ENCODE measurements at places on chromosomes 16 and 17.

GRCh38 chr17:62187681-62188080 lies 122.6 kb upstream of the MED13 start:
- DNase-seq = no peak

DNA sequence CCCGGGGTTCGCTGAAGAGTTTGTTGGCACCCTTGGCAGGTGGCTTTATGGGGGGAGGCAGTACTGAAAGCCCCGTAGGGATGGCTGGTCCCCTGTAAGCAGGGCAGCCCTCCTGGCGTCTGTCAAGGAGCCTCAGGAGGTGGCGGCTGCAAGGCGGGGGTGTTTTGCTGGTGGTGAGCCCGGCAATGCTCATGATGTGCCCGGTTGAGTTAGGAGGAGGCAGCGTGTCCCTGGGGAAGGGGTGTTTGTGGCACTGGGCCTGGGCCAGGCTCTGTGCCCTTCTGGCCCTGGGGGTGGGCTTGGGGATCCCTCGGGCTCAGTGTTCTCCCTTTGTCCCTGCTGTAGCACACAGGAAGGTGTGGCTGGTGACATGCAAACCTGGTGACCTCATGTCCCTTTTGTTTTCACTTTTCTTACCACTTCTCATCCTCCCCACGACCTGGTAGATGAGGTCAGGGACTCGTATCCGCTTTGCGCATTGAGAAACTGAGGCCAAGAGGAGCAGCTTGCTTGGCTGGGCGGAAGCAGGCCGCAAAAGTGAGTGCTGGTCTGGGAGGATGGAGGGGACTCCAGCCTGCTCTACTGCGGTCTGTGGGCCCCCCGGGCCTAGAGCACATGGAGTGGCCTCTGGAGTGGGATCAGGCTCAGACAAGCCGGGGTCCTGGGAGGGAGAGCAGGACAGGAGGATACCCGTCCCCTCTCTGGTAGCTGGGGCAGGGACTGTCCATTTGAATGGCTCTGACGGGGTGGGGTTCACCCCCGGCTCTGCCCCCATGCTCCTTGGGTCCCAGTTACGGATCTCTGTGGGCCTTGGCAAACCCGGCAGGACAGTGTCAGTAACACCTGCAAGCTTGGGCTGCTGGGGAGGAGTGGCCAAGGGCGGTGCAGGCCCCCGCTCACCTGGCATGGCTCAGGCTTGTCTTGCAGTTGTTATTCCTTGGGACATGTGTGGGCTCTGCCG lies 2.2 kb downstream of the SNN start:
- DNase-seq = no peak

- DNase-seq = no peak
These were observed 1.6 kb downstream of the RIPOR1 start for GRCh38 chr16:67530013-67530939.

DNA sequence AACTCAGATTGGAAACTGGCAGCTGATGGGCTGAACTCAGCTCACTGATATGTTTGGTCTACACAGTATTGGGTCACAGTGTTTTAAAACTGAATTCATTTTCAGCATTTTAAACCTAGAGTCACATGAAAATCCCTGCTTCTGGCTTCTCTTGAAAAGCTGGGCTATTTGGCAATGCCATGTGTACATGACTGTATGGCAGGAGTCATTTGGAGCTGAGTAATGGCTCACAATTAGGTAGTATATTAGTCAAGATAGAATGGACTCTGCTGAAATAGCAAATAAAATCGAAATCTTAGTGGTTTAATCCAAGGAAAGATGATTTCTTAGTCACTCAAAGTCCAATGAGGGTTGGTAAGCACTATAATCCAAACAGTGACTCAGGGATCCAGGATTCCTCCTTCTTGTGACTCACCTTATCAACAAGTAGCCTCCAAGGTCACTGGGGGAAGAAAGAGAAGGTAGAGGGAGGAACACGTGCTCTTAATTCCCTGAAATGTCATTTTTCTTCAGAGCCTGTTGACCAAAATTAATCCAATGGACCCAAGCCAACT lies 13.9 kb upstream of the PMP22 start:
- DNase-seq = no peak

GRCh38 chr17:21245639-21246084 lies 7.5 kb downstream of the NATD1 start:
- no peak for DNase-seq

DNA sequence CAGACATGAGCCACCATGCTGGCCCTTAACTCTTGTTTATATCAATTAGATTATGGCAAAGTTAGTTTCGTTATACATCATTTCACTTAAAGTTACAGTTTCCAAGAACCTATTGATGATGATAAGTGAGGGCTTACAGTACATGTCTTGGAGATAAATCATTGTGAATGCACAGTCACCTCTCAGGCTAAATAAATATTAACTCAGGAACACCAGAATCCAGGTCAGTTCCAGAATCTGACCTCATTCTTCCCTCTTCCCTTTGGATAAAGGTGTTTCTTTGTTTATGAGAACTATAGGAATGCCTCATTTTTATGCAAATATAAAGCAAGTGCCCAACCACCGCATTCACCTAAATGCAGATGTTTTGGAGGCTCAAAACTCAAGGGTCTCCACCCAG lies 48.4 kb upstream of the CRYM start:
- no peak for DNase-seq

GRCh38 chr17:56939869-56940484 lies 20.9 kb downstream of the COIL start:
- DNase-seq = no peak

DNA sequence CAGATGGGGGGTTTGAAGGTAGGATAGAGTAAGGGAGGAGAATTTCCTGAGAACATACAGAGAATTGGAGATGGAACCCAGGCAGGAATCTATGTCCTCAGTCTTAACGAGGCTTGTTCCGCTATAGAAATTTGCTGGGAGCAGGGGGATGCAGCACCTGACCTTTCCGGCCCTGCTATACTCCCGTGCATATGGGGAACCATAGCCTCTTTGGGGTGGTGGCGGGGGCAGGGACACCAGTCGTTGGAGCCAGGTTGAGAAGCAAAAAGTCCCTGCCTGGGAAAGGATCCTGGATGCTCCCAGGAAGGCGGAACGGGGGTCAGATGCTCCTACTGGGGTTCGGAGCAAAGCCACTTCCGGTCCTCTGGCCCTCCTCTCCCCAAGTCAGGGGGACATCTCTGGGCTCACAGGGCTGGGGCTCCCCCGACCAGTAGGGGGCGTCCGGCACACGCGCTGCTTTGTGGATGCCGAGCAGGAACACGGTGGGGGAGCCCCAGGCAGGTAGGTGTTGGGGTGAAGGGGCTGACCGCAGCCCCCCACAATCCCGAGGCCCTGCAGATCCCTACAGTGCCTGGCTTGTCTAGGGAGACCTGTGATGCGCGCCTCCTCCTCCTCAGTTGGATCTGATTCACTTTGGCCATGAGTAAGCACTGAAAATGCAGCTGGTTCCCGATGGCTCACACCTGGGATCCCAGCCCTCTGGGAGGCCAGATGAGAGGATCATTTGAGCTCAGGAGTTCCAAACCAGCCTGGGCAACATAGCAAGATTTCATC lies 15.5 kb upstream of the TFAP4 start:
- DNase-seq = peak; percentile 80

DNA sequence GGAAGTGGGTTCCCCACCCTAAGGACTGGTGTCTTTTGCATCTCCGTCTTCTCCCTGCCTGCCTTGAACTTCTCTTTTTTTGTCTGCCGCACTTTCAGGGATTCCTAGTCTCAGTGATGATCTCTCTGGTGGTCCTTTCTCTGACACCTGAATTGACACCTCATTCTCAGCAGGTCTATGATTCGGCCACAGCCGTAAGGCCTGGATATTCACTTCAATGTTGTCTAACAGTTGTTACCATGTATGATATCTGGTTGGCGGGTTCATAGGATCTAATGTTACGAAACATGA lies 25.1 kb upstream of the SLC47A1 start:
- DNase-seq = no peak

- no peak for DNase-seq
These were observed 34.8 kb downstream of the TIMM22 start for GRCh38 chr17:1031711-1032110.

DNA sequence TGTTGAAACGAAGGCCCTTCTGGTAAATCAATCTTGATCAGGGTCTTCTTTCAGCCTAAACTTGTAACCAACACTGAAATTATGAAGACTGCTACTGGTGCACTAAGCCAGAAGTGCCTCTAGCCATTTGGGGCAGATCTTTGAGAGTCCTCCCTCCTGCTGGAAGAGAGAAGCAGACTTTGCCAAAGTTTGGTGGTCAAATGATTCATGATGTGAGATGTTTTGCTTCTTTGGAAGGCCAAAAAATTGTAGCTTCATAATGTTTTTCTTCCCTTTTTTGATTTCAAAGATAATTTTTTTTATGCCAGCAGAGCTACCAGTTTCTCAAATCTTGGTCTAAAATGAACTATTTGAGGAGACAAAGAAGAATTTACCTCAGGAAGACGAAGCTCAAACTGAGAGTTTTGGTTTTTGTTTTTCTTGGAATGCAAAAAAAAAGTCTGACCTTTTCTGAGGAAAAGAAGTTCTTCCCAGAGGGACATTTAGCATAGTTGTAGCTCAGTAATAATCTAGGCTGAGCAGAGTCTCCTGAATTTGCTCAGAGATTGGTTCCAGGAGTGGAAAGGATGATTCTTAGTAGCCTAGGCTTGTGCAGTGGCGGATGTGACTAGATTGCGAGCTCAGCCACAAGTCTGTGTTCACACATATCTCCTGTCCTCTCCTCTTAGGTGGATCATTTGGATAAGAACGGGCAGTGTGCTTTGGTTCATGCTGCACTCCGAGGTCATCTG lies 50.9 kb downstream of the CYB561 start:
- DNase-seq = no peak

GRCh38 chr17:29042026-29042678 lies 789 bp upstream of the PIPOX start:
- no peak for DNase-seq

DNA sequence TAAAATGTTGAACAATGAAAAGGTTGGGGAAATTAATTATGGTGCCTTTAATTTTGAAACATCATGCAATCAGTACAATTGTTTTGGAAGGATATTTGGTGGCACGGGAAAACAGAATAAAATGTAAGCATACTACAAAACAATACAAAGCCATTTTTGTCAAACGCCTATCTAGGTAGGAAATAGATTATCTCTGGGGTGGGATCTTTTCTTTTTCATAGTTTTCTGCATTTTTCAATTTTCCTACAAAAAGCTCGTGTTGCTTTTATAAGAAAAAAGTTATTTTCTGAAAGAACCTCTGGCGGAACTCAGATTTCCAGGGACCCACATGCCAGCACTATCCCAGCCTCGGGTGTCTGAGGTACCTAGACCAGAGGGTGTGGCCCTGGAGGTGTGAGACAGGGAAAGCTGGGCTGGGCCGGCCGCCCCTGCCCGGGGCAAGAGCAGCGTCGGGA lies 961 bp upstream of the MAP3K3 start:
- DNase-seq = no peak

- DNase-seq = no peak
These were observed 191.3 kb upstream of the ELAC2 start for GRCh38 chr17:13209081-13209480.

GRCh38 chr17:51653878-51654277 lies 393.5 kb downstream of the UTP18 start:
- DNase-seq = no peak

DNA sequence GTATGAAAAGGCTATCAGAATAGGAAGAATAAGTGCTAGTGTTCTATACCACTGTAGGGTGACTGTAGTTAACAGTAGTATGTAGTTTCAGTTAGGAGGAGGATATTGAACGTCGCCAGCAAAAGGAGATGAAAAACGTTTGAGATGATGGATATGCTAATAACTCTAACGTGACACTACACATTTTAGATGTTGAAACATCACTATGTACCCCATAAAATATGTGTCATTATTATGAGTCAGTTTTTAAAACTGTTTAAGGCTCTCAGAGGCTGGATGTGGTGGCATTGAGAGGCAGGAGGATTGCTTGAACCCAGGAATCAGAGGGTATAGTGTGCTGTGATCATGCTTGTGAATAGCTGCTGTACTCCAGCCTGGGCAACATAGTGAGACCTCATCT lies 31.8 kb downstream of the UBN1 start:
- DNase-seq = no peak

- no peak for DNase-seq
These were observed 74.1 kb downstream of the MYH11 start for GRCh38 chr16:15782573-15783365.

GRCh38 chr17:78572239-78573205 lies 4.7 kb downstream of the DNAH17 start:
- no peak for DNase-seq

- DNase-seq = no peak
These were observed 7.5 kb downstream of the TMEM235 start for GRCh38 chr17:78238823-78239488.

DNA sequence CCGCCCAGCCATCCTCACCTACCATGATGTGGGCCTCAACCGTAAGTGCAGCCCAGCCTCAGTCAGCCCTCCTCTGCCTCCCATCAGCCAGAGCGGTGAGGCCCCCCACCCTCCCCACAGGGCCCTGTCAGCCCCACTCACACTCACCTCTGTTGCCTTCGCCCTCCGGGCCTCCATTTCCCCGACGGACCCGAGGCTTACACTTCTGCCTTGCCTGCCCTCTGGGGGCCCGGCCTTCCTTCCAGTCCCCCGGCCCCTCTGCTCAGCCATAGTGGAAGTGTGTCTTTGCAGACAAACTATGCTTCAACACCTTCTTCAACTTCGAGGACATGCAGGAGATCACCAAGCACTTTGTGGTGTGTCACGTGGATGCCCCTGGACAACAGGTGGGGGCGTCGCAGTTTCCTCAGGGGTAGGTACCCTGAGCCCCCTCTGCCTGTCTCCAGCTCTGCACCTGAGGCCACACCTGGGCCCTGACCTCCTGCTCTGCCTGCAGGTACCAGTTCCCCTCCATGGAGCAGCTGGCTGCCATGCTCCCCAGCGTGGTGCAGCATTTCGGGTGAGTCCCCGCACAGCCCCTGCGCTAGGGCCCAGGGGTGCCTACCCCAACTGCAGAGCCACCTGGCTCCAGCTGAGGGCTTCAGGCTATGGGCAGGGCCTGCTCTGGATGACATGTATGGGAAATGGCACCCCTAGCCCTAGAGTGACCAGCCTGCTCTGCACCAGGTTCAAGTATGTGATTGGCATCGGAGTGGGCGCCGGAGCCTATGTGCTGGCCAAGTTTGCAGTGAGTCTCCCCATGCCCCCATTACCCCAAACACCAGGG lies 4.1 kb downstream of the NDRG4 start:
- DNase-seq = no peak

GRCh38 chr17:57750895-57751294 lies 5.8 kb upstream of the CCDC182 start:
- DNase-seq = no peak
